ENCODE measurements at places on chromosomes 3 and 15. TPM values are rescaled to one million over a fixed set of nuclear protein-coding genes. Genes with fewer than 3 reads are reported as not detected.

DNA sequence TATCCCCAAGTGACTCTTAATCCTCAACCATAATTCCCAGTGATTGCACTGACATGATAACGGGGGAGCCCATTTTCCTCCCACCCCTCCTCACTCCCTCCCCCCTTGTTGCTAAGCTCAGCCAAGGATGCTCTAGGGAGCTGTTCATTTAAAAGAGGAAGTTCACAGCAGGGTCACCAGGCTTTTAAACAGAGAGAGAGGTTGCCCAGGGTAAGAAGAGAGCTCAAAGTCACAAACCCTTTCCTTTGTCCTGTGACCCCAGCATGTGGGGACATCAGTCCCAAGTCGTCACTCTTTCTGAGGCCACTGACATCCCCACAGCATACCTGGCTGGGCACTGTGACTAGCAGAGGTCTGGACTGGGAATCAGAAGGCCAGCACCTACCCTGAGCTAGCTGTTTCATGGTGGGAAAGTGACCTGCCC is 144.1 kb downstream of the RORA start:
- no peak for DNase-seq

DNA sequence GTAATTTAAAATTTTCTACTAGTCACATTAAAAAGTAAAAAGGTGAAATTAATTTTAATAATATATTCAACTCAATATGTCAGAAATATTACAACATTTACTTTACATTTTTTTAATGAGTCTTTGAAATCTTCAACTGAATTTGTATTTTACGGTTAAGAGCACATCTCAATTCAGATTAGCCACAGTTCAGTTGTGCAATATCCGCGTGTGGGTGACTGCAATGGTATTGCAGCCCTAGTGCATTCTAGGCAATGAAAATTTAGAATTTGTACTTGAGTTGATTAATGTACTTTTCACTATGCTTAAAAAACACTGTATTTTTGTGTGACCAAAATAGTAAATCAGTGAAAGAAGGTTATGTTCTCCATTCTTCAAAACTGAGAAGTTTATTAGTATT is 57.3 kb downstream of the CEP63 start:
- no peak for DNase-seq

- DNase-seq: peak; percentile 36
Observed at GRCh38 chr3:102124282-102124681, 275.0 kb downstream of the NFKBIZ start.

The SPINK8 gene
- not detected for total RNA-seq

The CCRL2 gene
- 0.28 TPM for total RNA-seq

Data from IMR-90 (cell line).